ENCODE measurements at places on chromosomes 7 and 10. TPM values are rescaled to one million over a fixed set of nuclear protein-coding genes. Genes with fewer than 3 reads are reported as not detected.

DNA sequence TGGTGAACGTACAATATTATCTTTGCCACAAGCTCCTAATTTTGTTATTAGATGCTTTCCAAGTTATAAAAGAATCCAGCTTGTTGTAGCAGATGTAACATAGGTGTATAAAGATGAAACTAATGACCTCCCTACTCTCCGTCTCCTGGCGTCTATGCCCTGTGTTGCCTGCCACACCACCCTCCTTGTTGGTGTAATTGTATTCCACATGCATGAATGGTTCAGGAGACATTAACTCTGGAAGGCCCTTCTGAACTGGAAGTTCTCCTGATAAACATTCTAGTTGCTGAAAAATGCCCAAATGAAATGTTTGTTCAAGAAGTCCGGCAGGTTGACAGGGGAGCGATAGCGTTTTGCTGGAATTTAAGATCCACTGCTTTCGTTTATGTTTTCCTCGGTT, 53.9 kb upstream of the SEPHS1 start:
- no peak overlapping the region for H3K4me3 ChIP-seq

The TMEM60 gene
- 3.7 TPM for total RNA-seq

GRCh38 chr7:126411032-126411820, 841.5 kb downstream of the GRM8 start:
- no peaks in the 10 kb centered on the region for H3K27me3 ChIP-seq
- H3K4me3 ChIP-seq, result no peak overlapping the region
- no peaks in the 10 kb centered on the region for H3K36me3 ChIP-seq
- H3K4me1 ChIP-seq, result no peaks in the 10 kb centered on the region
- H3K27ac ChIP-seq, result no peak overlapping the region

The NKX1-2 gene
- not detected for total RNA-seq

DNA sequence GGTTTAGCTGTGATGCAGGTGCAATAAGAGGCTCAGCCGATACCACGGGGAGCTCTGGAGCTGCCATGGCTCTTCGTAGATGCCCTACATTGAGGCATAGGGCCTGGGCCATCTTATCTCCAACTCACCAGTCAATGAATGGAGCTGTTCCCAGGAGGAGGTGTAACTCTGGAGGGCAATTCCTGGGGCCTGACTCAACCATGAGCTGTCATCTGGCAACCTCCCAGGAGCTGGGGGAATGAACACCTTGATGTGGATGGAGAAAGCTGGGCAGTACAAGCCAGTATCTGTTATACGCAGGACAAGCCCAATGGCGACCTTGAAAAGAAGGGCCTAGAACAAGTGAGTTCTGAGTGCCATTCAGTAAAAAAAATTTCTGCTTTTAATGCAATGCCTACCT, 224.0 kb upstream of the PLXDC2 start:
- DNase-seq, result no peak
- no peak overlapping the region for H3K27ac ChIP-seq
- H3K4me3 ChIP-seq, result no peak overlapping the region
- no peaks in the 10 kb centered on the region for H3K36me3 ChIP-seq
- no peaks in the 10 kb centered on the region for H3K4me1 ChIP-seq

- no peaks in the 10 kb centered on the region for H3K27me3 ChIP-seq
- no peaks in the 10 kb centered on the region for H3K36me3 ChIP-seq
- DNase-seq, result no peak
These were observed 125.7 kb downstream of the ZMYND11 start for GRCh38 chr10:260819-261429.

- no peaks in the 10 kb centered on the region for H3K27me3 ChIP-seq
- H3K36me3 ChIP-seq, result no peaks in the 10 kb centered on the region
- no peak overlapping the region for H3K27ac ChIP-seq
- H3K4me3 ChIP-seq, result no peak overlapping the region
- H3K4me1 ChIP-seq, result no peaks in the 10 kb centered on the region
These were observed 88.2 kb downstream of the ELFN1 start for GRCh38 chr7:1758028-1758858.

The C10orf143 gene
- 10.2 TPM for total RNA-seq

The CRYGN gene
- total RNA-seq, result 0.61 TPM

The TRPV6 gene
- total RNA-seq, result not detected

The ABCB1 gene
- 9.0 TPM for total RNA-seq

DNA sequence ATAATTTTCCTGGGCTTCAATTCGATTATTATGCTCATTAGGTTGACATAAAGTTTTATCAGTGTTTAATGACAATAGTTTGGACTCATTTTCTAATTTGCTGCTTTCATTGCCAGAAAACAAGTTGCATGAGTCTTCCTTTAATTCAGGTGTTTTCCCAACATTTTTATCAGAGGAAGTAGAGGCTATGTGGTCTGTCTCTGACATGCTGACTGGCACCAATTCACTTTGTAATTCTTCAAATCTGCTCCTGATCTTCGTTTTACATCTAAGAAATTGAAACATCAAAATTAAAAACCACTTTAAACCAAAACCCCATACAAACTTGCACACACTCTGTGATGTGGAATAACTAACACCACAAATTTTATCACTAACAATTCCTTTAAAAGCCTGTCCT, 10.9 kb downstream of the CCDC186 start:
- peaks cover 7% of the 10 kb centered on the region for H3K4me1 ChIP-seq
- no peaks in the 10 kb centered on the region for H3K27me3 ChIP-seq
- DNase-seq, result no peak

GRCh38 chr10:80938903-80939302, 401.2 kb downstream of the SH2D4B start:
- no peaks in the 10 kb centered on the region for H3K27me3 ChIP-seq
- no peak for DNase-seq
- H3K4me3 ChIP-seq, result no peak overlapping the region
- no peak overlapping the region for H3K27ac ChIP-seq
- no peaks in the 10 kb centered on the region for H3K36me3 ChIP-seq
- no peaks in the 10 kb centered on the region for H3K4me1 ChIP-seq

DNA sequence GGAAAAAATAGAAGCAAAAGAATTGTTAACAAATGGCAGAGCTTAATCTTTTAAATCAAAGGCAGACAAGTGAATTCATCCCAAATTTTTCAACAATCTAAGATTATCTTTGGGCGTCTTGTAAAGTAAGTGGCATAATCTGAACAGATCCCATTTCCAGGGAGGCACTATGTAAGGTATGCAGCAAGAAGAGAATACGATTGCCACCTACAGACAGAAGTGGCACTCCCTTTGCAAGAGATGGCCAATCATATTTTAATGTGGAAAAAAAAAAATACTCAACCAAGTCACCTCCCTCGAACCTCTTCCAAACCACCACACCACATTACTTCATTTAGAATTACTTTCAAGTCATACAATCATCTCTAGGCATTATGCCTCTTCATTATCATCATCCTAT, 4.0 kb downstream of the GFRA1 start:
- no peaks in the 10 kb centered on the region for H3K36me3 ChIP-seq
- no peak overlapping the region for H3K4me3 ChIP-seq
- no peaks in the 10 kb centered on the region for H3K4me1 ChIP-seq
